ENCODE measurements at places on chromosomes 1 and 21.

- no peak for DNase-seq
Measured at GRCh38 chr21:39215078-39215477, 31.8 kb upstream of the PSMG1 start.

GRCh38 chr1:183247484-183247883, 61.4 kb downstream of the LAMC2 start:
- DNase-seq, result no peak

DNA sequence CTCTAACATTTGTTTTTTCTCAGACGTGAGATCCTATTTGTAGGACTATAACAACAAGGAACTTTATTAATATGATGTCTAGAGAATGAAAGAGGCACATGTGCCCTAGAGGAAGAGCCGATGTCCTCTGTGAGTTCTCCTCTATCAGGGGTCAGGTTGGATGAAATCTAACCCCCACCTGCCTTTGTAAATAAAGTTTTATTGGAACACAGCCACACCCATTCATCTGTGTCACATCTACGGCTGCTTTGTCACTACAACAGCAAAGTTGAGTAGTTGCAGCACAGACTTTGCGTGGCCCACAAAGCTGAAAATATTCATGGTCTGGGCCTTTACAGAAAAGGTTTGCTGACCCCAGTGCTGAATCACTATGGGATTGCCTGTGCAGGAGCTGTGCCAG, 571 bp upstream of the CAPN9 start:
- no peak for DNase-seq

DNA sequence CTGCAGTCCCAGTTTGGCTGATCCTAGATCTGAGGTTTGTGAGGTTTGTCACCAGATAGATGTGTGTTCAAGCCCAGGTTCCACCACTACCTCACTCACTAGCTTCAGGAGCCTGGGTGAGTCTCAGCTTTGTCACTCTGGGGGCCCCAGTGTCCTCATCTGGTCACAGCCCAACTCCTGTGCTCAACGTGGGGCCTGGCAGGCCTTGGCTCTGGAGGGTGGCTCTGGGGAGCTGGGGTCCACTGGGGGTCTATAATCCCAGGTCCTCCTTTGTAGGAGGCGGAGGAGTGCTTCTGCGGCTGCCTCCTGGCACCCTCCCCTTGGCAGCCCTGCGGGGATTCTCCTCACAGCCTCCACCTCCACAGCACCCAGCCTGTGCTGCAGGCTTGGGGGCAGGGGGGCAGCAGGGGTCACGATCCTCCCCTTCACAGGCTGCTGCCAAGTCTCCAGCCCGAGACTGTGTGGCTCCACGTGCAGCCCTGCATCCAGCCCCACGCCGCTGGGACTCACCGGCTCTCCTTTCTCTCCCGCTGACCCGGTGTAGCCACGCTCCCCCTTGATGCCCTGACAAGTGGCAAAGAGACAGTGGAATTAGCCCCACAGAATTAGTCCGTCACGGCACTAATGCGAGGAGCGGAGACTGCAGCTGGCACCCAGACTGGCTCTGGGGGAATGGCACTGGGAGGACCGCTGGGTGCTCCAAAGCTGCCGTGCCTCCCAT, 22.5 kb upstream of the PEF1 start:
- no peak for DNase-seq

DNA sequence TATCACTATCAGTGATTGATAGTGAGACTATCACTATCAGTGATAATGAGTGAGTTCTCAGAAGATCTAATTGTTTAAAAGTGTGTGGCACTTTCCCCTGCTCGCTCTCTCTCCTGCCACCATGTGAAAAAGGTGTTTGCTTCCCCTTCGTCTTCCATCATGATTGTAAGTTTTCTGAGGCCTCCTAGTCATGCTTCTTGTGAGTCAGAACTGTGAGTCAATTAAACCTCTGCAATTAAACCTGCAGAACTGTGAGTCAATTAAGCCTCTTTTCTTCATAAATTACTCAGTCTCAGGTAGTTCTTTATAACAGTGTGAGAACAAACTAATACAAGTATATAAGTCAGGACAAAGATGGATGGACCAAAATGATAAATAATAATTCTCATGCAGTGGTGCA, 7.0 kb upstream of the IL23R start:
- no peak for DNase-seq

DNA sequence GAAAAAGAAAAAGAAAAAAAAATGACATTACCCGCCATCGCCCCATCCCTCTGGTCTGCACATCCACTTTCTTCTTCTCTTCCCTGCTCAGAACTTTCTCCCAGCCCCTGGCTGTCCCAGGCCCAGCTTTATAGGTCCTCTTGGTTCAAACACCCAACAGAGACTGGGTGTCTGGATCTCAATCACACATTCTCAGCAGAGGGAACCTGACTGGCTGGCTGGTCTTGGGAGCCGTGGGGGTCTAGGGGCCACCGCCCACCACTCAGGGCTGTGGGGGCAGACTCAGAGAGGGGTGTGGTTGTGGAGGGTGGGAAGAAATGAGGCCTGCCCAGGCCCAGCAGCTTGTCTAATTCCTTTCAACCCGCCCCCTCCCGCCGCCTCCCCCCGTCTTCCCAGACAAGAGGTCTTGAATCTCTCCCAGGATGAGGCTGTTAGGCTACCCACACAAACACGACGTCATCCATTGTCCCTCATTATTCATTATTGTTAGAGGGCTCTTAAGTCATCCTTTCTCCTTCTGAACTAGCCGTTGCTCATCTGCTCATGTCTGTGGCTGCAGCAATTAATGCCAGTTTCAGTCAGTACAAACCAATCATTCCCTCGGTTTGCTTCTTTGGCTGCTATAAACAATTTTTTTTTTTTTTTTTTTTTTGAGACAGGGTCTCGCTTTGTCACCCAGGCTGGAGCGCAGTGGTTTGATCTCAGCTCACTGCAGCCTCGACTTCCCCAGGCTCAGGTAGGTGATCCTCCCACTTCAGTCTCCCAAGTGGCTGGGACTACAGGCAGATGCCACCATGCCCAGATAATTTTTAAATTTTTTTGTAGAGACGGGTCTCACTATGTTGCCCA, 40.6 kb upstream of the CLIC4 start:
- DNase-seq, result no peak

- no peak for DNase-seq
Measured at GRCh38 chr1:229408458-229409037, 25.3 kb downstream of the ACTA1 start.

- DNase-seq, result no peak
Measured at GRCh38 chr21:44952116-44952928, 12.5 kb downstream of the SLX9 start.

- peak; percentile 97 for DNase-seq
Measured at GRCh38 chr1:6489799-6490180, 1.7 kb downstream of the PLEKHG5 start.

DNA sequence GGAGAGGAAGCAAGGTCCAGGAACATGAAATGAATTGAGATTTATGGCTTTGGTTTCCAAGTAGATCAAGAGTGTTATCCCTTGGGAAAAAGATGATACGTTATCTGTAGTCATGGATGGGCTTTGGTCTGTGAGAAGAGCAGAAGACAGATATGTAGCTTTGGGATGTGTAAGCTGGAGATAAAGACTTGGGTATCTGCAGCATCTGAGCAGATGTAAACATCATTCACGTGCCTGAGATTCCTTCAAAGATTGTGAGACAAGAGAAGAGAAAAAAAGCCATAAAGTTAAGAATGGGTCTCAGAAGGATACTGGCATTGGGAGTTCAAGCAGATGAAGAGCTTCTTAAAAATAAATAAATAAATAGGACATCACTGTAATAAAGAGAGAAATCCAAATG, 217.8 kb downstream of the PTPRC start:
- no peak for DNase-seq

DNA sequence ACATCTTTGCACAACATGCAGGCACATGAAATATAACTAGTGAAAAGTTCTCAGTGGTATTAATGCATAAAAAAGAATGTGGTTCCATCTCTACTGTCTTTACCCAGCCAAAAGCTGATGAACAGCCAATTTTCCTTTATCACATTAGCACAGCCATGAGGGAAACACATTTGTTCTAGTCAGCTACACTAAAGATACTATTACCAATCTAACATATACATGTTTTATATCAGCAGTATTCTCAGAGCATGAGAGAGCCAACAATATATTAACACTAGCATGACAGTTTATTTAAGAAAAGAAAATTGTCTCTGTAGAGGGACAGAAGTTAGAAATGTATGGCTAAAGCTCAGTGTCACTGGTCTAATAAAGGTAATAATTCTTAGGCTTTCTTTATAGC, 56.3 kb downstream of the USH2A start:
- no peak for DNase-seq
